ENCODE measurements at places on chromosomes 6 and 20.

DNA sequence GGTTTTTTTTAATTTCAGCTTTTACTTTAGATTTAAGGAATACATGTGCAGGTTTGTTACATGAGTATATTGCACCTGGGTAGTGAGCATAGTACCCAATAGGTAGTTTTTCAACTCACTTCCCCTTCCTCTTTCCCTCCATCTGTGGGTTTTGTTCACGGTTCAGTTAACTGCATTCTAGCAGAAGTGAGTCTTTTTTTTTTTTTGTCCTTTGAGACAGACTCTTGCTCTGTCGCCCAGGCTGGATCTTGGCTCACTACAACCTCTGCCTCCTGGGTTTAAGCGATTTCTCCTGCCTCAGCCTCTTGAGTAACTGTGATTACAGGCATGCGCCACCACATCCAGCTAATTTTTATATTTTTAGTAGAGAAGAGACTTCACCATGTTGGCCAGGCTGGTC lies 8.7 kb downstream of the UBR2 start:
- no peak for DNase-seq

DNA sequence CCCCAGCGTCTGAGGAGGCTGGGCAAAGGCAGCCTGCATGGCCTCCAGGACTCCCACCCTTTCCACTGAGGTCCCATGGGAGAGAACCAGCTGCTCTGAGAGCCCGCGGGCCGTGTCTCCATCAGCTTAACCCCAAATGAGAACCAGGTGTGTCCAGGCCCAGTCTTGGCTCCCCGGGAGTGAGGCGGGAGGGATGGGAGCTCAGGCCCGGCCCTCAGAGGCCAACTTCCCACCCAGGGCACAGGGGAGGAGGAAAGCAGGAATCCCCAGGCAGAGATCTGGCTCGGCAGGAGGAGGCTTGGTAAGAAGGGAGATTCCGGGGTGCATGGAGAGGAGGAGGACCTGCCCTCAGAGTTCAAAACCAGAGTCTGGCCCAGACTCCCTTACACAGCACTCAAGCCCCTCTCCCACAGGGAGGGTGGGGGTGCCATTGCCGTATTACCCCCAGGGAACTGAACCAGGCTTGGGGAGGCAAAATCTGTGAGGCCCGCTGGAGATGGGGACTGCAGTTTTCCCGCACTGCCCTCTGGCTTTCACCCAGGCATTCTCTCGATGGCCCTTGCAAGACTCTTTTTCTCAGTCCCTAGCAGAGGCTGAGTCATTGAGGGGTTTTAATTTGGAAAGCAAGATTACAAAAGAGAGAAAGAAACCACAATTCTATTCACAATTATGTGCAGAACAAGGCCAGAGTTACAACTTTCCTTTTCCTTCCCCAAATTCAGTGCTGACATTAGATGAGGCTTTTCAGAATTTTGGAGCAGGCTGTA lies 17.1 kb downstream of the FOXF2 start:
- DNase-seq = no peak

DNA sequence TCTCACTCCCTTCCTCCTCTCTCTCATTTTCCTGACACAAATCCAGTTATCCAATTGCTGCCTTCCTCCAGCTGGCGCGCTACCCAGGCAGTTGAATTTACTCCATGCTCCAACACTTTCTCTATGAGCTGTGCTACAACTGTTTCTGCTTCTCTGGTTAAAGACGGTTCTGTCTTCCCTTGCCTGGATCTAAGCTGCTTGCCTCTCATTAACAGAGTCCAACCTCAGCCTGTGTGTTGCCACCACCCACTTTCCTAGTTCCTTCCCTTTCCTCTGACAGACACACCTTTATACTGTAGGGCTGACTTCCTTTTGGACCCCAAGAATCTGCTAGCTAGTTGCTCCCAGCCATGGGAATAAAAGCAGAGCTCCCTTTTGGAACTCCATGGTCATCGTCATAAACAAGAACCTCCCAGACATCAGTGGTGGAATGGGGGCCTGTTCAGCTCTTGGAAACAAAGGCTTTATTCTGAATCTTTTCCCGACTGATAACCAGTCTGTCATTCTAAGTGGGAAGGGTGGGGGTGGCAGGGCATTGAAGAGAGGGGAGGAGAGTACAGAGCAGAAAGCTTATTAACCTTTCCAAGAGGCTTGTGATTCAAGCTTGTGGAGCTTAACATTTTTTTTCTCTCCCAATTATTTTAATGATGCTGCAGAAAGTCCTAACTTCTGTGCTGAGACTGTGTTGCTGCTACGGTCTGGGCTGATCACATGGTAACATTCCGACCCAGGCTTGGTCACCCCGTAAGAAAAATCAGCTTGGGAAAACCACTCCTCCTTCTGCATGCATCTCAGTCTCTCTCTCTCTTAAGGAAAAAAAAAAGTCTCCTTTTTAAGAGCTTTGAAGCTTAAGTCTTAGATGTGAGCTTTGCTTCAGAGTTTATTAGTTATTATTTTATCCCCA lies 31.3 kb upstream of the BMP2 start:
- peak; percentile 6 for DNase-seq

GRCh38 chr6:52650941-52651340 lies 20.0 kb upstream of the TMEM14A start:
- no peak for DNase-seq

DNA sequence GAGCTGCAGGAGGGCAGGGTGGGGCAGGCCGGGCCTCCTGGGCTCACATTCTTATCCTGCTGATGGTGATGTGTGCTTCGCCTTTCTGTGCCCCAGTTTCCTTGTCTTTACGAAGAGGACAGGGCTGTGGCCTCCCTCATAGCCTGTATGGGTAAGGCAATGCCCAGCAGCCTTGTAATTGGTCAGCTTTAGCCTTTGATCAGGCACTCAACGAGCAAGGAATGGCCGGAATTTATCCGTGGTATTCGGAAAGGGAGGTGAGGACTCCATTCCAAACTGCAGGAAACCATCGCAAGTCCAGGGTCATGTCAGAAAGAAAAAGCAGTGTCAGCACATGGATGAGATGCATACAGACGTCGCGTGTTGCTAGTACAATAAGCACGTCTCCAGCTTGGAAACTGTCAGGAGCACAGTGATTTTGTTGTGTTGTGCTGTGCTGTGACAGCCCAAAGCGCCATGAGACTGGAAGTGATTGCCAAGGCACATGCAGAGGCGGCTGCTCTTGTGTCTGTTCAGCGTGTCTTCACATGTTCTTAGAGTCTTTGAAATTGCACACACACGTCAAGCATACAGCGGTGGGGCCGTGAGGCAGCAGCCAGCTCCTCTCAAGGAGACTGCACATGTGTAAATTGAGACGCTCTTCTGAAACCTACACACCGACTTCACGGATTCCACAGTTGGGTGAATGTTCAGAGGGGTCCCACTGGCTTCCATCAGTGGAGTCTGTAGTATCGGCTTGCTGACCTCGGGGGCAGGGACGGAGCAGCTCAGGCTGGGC lies 6.2 kb downstream of the SS18L1 start:
- no peak for DNase-seq

- no peak for DNase-seq
These were observed 25.6 kb upstream of the HLA-DQB1 start for GRCh38 chr6:32692019-32692418.

DNA sequence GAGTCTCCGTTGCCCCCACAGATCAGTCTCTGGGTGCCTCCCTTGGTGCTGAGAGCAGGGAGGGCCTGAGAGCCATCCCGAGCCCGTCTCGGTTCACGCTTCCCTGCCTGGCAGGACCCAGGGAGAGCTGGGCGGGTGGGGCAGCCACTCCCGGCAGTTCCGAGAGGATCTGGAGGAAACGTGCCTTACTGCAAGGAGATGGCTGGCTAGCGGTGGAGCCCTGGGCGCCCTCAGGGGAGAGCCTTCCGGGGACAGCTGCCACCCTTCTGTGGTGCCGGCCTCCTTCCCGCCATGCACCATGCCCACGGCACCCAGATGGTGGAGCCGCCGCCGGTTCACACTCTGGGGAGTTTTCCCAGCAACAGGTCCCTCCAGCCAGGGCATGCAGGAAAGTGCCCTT lies 45.8 kb upstream of the SLCO4A1 start:
- no peak for DNase-seq

DNA sequence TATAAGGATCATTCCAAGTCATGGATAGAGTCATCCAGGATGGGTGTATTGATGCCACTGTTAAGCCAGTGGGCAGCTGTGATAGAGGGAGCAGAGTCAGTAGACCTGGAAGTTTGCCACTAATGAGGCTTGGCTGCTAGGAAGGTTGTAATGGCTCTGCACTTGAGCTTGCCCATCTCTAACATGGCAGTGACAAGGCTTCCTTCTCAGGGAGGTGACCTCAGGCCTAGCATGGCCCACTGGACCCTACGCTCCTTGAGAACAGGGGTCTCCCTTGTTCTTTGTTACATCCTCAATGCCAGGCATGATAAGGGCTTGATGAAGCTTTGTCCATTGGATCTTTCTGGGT lies 155.1 kb downstream of the CD83 start:
- no peak for DNase-seq

DNA sequence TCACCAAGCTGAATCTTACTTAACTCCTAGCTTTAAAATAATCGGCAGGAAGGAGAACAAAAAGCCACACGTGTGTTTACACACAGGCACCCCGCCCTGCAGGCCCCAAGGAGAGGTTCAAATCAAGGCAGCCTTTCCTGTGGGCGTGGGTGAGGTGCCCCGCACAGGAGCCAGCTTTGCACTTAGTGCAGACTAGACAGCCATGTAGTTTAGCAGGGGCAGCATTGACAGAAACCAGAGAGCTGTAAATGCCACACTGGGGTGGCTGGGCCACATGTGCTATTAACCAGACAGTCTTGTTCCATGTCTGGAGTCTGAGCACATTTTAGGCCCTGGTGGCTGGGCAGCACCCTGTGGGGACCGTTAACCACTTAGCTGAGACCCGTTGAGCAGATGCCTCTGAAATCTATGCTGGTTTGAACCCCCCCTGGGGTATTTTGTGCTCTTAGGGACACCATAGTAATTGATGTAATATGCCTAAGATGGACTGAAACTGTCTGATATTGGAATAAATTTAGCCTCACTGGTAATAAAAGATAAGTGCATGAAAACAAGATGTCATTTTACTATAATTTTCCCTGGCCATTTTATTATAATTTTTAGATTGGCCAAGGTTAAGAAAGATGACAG lies 106.4 kb upstream of the KCNG1 start:
- DNase-seq = no peak

DNA sequence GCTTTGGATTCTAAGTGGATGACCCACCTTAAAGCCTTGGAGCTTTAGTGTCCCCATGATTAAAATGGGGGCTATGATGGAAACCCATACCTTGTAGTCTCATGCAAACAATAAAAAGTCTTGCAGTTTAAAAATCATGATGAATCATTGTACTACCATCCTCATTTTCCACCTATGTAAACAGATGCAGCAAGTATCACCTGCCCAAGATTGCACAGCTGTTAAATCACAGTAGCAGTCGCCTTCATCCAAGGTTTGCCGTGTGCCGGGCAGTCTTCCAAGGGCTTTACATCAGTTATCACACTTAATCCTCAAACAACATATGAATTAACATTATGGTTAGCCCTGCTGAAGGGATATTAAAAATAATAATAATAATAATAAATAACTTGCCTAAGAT lies 210.3 kb downstream of the FOXA2 start:
- DNase-seq = no peak

DNA sequence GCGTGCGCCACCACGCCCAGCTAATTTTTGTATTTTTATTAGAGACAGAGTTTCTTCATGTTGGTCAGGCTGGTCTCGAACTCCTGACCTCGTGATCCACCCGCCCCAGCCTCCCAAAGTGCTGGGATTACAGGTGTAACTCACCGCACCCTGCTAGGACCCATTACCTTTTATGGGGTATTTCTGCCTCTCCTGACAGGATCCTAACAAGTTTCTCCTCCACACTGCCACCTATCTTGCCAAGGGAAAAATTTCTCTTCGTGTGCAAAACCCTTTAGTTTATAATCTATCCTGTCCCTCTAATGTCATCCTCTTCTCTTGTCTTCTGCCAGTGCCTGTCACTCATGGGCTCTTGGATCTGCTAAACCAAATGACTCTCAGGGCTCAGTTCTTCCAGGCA lies 1.9 kb downstream of the STMND1 start:
- DNase-seq = no peak

DNA sequence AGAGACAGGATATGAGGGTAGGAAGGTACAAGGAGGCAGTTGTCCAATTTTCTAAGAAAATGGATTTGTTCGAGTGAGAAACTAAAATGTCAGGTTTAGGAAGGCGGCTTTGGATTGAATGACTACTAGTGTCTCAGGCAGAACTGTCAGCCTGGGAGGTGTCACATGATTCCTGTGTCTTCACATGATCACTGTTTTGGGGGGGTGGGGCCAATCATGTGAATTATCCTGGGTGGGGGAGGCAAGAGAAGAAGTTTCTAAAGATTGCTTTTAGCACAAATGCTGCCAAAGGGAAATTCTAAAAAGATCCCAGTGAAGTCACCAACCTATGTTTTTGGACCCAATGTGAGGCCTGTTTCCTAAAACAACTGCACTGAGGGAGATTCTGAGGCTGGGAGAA lies 2.3 kb downstream of the SIRPA start:
- DNase-seq = no peak

DNA sequence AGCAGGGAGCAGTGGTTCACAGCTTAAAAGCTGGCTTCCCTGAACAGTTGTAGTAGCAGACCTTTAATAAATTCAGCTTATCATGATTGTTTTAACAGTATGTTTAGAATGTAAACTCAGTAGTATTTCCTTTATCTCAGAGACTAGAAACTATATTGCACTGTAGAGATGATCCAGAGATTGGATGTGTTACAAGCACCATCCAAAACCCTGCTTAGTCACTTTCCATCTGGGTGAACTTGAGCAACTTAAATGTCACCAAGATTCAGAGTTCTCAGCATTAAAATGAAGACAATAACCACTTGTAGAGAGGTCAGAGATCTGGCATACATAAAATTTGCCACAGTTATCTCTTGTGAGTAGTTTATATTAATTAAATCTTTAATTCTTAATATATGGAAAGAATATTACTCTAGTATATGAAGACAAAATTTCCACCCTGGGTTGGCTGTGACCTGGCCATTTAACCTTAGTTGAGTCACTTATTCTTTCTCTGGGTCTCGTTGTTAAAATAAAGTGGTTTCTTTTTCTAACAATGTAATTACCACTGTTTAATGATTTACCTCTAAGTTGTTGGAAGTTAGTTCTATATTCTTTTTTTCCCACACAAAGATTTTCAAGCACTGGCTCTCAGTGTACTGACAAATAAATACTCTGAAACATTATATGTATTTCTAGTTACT lies 239.2 kb upstream of the FKBP1C start:
- DNase-seq = no peak

DNA sequence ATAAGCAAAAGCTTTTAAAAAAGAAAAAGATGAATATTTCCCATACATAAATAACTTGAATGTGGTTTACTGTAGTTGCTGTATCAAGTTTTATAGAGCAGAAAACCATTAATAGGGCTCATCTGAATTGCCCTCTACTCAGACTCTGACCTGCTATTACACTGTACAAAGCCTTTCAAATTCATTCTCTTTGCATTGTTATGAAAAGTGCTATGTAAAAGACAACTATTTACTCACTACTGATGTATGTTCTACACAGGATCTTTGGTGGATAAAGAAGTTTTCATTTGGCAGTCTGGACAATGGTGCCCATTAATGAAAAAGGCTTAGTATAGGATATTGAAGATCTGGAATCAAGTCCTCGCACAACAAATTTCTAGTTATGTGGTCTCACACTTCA lies 199.1 kb upstream of the RUNX2 start:
- no peak for DNase-seq
